ENCODE measurements at places on chromosomes 11 and 22. TPM values are rescaled to one million over a fixed set of nuclear protein-coding genes. Genes with fewer than 3 reads are reported as not detected.

LINC01488 gene
- 0.06 TPM for polyA plus RNA-seq

DNA sequence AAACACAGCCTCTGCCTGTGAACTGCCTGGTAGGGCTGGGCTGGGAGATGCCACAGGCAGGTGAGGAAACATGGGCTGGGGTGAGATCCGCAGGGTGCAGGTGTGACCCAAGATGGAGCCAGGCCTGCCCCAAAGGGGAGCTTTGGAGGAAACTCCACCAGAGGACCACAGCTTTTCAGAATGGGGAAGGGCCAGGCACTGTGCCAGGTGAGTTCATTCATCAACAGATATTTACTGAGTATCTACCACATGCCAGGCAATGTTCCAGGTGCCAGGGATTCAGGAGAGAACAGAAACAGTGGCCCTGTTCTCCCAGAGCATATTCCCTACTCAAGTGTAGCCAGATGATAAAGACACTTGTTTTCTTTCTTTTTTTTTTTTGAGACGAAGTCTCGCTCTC lies 11.2 kb downstream of the RTN4RL2 start:
- no peak for DNase-seq

GRCh38 chr11:87284306-87284705 lies 246.6 kb downstream of the TMEM135 start:
- DNase-seq, result peak; percentile 65

- no peak for DNase-seq
Observed at GRCh38 chr11:97614606-97615005, 1224.8 kb downstream of the JRKL start.

DNA sequence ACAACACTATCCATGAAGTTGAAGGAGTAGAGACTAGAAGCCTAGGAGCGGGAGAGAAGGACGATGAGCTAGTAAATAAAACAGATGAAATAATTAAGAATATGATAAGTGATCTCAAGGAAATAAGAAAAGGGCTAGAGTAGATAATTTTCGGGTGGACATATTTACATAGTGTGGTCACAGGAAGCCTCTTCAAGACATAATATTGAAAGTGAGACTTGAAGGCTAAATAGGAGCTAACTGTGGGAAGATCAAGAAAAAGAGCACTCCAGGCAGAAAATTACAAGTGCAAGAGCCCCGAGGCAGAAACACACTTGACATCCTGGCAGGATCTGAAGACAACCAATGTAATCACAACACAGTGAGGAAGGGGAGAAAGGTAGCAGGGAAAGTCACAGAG lies 11.9 kb upstream of the PPFIBP2 start:
- no peak for DNase-seq

- no peak for DNase-seq
Observed at GRCh38 chr11:46420513-46420912, 28.9 kb upstream of the CHRM4 start.

CRYBA4 gene
- not detected for polyA plus RNA-seq

CRYBB3 gene
- 0.23 TPM for polyA plus RNA-seq

DNA sequence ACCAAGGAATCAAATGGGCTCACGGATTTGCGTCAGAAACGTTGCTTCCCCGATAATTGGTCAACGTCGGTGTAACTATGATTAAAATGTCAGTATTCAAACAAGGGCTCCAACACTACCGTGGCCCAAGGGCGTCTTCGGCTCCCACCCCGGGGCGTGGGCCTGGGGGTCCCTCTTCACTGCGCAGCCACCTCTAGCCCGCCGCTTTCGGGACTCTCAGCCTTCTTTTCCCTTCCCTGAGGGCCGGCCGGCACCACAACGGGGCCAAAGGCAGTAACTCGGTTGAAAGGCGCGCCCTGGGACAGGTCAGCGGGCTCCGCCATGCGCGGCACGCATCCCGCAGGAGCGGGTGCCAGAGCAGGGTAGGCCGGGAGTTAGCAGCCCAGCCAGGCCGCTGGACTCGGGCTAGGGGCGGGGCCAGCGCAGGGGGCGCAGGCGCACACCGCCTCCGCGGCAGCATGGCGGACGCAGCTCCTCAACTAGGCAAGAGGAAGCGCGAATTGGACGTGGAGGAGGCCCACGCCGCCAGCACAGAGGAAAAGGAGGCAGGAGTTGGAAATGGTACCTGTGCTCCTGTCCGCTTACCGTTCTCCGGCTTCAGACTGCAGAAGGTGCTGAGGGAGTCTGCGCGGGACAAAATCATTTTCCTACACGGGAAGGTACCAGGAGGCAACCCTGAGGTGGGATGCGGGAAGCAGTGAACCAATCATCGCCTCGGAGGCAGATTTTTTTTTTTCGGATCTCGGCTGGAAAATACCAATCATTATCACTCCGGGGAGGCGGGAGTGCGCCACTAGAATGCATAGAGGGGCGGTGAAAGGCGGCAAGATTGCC lies at the start of gene DCPS:
TSS of gene DCPS (plus strand) at position 438 of the 834 bp plus-strand sequence. CDS start at position 459, 21 bp downstream.
- peak; percentile 94 for DNase-seq

DNA sequence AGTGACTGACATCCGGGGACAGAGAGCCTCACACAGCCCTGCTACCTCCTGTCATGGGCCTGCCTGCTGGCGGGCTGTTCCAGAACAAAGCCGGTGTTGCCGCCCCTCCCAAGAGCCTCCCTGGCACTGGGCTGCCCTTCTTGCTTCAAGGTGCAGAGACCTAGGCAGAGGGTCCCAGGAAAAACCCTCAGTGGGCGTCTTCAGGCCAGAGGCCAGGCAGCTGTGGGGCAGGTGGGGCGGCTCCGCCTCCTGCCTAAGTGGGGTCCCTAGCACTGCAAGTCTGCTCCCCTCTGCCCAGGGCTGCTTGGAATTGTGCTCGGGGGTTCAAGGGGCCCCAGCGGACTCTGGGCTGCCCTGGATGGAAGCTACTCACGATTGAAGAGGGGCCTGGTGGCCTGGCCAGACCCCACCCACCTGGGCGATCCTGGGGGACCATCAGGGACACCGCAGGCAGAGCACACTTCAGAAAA lies 20.4 kb upstream of the GNB1L start:
- DNase-seq, result no peak

OR51A7 gene
- polyA plus RNA-seq, result not detected

FAR1 gene
- 41.6 TPM for polyA plus RNA-seq

- DNase-seq, result no peak
Observed at GRCh38 chr11:102295045-102295444, 22.2 kb upstream of the BIRC3 start.

SAA1 gene
- not detected for polyA plus RNA-seq

- no peak for DNase-seq
Observed at GRCh38 chr11:63680834-63681320, 423 bp upstream of the RTN3 start.

GRCh38 chr22:49616356-49617231 lies 211.1 kb downstream of the BRD1 start:
- DNase-seq, result no peak

- peak; percentile 91 for DNase-seq
Observed at GRCh38 chr11:134120143-134120850, 51.4 kb downstream of the JAM3 start.

GRCh38 chr11:120054016-120054752 lies 83.7 kb downstream of the TRIM29 start:
- no peak for DNase-seq

VPREB3 gene
- polyA plus RNA-seq, result 0.56 TPM

DNA sequence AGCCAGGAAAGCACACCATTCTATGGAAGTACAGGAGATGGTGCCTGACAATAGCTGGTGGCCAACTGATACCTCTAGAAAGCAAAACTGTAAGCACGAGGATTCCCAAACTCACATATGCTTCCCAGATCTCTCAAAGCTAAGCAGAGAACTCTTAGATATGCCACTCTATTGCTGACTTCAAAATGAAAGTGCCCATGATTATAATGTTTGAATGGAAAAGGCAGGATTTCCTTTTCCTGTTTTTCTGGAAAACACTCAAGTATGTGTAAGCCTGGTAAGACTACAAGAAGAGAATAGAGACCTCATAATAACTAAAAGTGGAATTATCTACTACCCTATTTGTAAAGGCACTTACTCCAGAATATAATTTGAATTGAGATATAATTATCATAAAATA lies 2.6 kb upstream of the CARD18 start:
- no peak for DNase-seq

TTLL12 gene
- polyA plus RNA-seq, result 19.2 TPM

GRCh38 chr11:128238521-128239265 lies 348.7 kb downstream of the ETS1 start:
- no peak for DNase-seq

CDC42EP2 gene
- 38.8 TPM for polyA plus RNA-seq

- DNase-seq, result no peak
Observed at GRCh38 chr11:2653198-2653551, 46.6 kb downstream of the KCNQ1OT1 start.

DNA sequence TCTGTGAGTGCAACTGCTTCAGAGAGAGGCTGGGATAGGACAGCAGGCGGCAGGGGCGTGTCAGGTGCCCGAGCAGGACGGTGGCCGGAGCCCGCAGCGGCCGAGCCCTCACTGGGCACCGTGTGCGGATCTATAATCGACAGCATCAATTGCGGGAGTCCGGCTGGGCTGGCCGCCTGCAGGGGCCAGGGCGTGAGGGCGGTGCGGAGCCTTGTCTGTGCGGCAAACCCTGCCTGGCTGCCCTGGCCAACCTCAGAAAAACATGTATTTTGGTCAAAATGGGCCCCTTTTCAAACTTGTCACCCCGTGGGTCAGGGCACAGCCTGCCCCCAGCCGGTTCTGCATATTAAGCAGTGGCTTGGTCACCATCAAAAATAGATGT lies 91.3 kb upstream of the KCNQ1OT1 start:
- DNase-seq, result no peak

CSKMT gene
- 3.3 TPM for polyA plus RNA-seq

- no peak for DNase-seq
Observed at GRCh38 chr11:45704133-45704532, 38.7 kb upstream of the CHST1 start.

VEGFB gene
- 101 TPM for polyA plus RNA-seq

DNA sequence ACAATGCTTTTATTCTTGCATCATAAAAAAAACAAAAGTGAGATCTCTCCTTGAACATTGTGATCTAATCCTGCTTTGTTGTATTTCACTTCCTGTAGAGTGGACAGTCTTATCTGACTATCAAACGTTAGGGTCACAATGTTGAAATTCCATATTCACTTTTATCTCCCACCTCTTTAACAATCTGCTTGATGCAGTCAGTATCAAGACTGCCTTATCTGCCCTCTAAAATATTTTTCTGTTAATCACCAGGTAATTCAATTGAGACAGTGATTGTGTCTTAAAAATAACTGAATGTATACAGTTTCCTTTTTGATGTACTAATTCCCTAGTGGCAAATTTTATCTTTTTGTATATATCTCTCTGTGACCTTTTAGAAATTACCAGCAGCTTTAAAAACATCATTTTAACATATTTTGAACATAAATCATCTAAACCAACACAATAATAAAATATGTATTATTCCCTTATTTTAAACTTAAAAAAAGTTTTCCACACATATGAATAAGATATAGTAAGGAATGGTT lies 143.1 kb upstream of the MPPED2 start:
- no peak for DNase-seq

RIBC2 gene
- polyA plus RNA-seq, result 1.9 TPM

DNA sequence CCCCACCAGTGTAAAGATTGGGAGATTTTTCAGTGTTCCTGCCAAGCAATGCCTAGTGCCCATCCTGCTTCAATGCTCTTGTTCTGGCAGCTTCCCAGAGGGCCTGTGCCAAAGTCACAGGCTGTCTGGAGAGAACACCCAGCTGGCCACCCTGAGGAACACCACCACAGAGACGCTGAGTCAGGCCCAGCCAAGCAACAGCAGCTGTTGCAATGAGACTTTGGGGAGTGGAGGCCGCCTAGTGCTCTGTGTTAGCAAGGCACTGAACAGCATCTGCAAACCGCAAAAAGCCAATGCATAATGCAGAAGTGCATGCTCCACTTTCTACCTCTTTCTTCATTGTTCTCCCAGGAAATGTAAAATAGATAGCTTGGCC lies 168.1 kb downstream of the NXPE2 start:
- DNase-seq, result peak; percentile 50

DNA sequence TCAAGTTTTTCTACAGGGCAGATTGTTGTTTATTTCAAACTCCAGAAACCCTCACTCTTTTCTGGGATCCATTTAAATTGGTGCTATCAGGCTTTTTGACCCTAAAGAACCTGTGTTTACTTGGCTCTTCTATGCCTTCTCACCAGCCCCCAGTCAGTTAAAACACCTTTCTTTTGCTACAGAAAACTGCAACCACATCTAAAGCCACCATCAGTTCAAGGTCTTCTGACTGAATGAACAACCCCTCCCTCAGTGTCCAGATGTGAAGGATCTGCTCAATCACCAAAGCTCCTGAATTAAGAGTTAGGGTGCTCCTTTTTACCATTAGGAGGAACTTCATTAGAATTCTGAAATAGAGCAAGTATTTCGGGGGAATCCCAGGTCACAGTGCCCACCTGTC lies 7.0 kb upstream of the GLYATL1B start:
- no peak for DNase-seq

SNX32 gene
- 1.6 TPM for polyA plus RNA-seq

DNA sequence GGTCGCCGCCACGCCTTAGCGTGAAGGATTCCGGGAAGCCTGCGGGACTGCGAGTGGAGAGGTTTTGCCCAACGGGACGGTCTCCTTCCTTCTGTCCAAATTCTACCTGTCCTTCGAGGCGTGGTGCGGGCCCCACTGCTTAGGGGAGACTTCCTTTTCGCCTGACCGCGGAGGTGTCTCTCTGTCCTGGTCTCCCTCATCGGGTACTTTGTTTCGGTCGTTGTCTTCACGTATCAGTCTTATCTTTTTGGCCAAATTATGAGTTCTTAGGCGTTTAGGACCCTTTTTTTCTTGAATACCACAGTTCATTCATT lies 388 bp downstream of the HINFP start:
- no peak for DNase-seq

GRCh38 chr22:46502440-46503175 lies 34.8 kb downstream of the CELSR1 start:
- no peak for DNase-seq

Measured in hindlimb muscle (tissue), 1 donor.